ENCODE measurements at places on chromosomes 13 and 19.

DNA sequence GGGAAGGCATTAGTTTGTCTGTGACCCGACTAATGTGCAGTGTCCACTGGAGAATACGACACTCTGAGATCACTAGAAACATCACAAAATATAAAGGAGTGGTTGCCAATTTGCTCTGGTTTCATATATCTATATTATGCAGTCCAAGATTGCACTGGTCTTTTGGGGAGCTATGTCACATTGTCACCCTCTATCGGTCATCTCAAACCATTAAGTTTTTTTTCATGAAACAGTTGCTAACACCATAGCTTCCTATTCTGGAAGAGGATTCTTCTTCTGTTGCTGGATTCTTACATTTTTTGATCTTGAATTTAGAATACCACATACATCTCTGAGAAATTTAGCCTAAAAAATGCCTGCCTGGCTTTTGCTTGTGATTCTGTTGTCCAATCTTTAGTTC is 168.6 kb downstream of the LACC1 start:
- DNase-seq = no peak

DNA sequence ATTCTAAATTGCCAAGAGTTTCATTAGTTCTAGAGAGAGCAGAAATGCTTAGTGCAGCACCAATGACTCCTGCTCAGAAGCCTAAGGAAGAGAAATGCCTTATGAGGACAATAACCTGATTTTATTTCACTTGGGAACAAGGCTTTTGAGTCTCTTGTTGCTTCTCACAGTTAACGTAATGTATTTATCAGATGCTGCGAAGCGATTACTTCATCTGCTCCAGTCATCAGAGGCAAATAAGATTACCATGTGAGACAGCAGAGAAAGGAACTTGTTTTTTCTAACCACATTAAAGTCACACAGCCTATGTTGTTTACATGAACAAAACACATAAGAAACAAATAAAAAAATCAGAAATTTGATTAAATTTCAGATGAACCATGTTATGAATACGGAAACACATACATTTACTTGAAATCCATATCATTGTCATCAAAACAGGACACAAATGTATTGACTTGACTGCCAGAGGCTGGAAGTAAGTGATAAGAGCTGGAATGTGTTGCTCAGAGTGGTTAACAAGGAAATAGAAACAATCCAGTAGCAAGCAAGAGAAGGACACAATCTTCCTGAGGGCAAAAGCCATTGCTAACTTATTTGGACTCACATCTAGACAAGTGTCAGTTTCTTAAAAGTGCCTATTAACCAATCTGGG is 147.3 kb downstream of the LHFPL6 start:
- DNase-seq = no peak

- DNase-seq = no peak
Measured at GRCh38 chr13:43387880-43388279, 364.5 kb downstream of the DNAJC15 start.

- no peak for DNase-seq
Measured at GRCh38 chr13:61508936-61509335, 93.3 kb upstream of the PCDH20 start.

DNA sequence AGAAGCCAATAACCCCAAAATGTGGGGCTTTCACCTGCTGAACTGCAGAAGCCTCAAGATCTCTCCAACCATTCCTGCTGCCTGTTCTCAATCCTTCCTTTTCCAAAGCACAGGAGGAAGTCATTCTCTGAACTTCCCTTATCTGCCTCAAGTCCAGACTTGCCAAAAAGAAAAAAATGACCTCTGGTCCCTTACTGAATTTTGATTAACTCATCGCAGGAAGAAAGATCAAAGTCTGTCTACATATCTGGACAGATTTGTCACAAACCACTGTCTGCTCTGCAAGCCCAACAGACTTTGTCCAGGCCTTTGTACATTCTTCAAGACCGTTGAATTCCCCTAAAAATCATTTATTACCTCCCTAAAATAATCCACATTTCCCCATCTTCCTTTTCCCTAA is 126.5 kb upstream of the NBEA start:
- DNase-seq = peak; percentile 4

DNA sequence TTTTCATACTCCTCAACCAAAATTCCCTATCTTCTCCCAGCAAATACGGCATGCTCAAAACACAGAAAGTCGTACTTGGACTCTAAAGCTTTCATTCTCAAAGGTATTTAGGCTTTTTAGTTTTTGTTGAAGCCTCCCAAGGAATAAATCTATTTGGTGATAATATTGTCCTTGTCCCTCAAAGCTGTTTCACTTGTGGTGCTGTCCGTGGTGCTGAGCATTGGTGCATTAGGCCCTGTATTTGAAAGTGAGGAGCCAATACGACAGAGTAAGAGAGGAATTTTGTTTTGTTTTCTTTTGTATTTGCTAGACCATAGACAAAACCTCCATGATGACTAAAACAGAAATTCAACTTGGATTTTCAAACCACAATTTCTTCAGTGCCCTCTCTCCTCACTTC is 3.2 kb upstream of the LGALS13 start:
- peak; percentile 29 for DNase-seq

DNA sequence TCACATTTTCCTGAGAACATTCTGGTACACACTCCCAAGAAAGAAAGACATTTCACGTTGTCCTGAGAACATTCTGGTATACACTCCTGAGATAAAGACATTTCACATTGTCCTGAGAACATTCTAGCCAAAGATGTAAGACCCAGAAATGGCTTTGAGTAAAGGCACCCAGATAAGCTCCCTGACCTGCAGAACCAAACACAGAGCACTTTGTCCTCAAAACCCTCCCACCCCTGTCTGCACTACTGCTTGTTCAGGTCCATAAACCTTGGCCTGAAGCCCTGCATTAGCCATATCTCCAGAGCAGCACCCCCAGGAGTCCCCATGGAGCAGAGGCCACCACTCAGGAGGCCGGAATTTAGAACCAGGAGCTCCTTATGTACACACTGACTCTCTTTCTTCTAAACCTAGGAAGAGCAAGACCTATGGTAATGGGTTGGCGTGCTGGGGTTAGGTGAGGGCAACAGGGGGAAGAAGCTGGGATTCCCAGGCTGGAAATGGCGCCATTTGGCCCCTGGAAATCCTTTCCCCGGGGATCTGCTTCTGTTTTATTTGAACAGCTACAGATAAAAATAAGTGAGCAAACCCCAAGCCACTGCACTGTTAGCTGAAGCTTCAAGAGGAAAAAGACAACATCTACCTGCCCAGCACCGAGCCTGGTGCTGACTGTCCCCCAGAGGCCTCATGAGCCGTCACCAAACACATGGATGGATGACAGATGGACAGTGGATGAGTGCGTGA is 13.7 kb downstream of the GAS6 start:
- DNase-seq = no peak

DNA sequence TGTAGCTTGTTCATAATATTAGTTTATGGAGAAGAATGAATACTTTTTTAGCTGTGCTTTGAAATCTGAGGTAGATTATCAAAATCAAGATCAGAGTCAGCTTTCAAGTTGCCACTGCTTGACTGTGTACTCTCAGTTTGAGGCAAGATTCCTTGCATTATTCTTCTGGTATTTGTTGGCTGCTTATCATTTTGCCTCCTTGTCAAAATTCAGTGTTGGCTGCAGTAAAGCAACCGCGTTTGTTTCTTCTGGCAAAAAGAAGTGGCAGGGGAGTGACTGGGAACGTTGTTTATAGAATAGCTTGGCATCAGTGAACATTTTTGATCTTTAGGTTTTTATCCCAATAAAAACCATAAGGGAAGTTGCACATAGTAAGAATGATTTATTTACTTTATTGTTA is 419.3 kb upstream of the GPC6 start:
- DNase-seq = peak; percentile 39

DNA sequence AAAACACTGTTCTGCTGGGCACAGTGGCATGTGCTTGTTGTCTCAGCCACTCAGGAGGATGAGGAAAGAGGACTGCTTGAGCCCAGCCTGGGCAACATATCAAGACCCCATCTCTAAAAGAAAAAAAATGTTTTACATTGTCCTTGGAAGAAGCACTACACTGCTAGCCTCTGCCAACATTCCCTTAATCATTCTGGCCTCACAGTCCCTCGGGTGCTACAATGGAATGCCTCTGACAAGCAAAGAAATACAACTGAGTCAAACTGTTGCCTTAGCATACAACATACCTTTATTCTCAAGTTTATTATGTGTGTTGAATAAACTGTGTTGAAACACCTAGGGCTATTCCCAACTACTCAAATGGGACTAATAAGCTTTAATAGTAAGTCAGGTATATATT is 56.1 kb downstream of the PSPC1 start:
- peak; percentile 38 for DNase-seq

DNA sequence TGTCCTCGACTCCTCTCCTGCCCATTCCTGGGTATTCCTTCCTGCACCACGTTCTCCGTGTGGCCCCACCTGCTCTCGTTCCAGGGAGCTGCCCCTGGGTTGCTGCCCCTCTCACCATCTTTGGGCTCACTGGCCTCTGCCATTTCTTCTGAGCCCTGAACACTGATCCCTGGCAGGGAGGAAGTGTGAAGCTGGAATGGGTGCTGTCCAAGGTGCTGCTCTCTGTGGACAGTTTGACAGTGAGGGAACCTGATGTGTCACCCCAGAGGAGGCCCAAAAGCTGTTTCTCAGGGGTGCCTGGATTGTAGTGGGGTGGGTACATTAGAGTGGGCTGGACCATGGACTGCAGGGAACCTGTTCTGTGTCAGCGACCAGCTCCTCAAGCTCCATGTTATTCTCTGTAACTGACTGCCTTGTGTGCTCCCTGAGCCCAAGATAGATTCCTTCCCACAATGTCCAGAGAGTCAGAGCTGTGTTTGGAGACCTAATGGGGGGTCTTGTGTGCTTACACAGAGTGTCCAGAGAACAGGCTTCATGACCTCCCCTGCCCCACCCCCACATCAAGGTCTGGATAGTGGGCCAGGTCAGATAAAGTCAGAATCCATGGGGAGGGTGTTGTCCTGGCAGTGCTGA is 7.2 kb upstream of the CEACAM8 start:
- DNase-seq = peak; percentile 16

- DNase-seq = peak; percentile 23
Measured at GRCh38 chr13:51644654-51645053, 60.4 kb downstream of the WDFY2 start.

- DNase-seq = no peak
Measured at GRCh38 chr19:14081797-14082674, 3.5 kb downstream of the C19orf67 start.

- peak; percentile 41 for DNase-seq
Measured at GRCh38 chr13:98103942-98104880, 38.7 kb upstream of the FARP1 start.

DNA sequence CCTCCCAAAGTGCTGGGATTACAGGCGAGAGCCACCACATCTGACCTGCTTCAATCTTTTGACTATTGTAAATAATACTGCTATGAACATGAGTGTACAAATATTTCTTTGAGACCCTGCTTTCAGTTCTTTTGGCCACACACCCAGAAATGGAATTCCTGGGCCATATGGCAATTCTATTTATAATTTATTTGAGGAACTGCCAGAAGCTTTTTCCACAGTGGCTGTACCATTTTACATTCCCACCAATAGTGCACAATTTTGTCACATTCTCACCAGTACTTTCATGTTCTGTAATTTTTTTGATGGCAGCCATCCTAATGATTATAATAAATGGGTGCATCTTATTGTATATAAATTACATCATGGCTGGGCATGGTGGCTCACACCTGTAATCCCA is 13.7 kb upstream of the FCER2 start:
- no peak for DNase-seq

- no peak for DNase-seq
Measured at GRCh38 chr19:32708457-32708856, 11.1 kb upstream of the TDRD12 start.

GRCh38 chr13:108948251-108948671 is 318.9 kb downstream of the MYO16 start:
- no peak for DNase-seq

DNA sequence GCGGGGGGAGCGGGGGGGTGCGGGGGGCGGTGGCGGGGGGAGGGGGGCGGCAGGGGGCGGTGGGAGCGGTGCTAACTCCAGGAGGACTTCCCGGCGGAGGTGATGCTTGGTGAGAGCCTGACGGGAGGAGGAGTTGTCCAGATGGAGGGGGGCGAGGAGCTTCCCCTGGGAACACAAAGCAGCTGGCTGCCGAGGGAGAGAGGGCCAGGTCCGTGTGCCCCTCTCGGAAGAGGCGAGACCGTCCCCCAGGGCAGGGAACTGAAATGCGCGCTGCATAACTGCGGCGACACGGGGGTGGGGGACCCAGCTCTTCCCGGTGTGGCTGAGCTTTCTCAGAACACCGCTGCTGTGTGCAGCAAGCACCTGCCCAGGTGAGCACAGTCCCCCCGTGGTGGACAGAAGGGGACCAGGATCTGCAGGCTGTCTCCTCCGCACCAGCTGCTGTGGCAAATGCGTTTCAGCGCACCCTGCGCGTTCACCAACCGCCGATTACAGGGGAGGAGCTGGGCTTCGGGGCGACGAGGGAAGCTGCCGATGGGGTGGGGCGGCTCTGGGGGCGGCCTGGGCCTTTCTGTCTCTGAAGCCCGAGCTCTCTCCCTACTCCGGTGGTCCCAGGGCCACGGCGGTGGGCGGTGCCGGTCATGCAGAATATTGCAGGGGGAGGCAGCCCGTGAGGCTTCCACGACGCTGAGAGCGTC is 54.7 kb upstream of the F7 start:
- DNase-seq = no peak

DNA sequence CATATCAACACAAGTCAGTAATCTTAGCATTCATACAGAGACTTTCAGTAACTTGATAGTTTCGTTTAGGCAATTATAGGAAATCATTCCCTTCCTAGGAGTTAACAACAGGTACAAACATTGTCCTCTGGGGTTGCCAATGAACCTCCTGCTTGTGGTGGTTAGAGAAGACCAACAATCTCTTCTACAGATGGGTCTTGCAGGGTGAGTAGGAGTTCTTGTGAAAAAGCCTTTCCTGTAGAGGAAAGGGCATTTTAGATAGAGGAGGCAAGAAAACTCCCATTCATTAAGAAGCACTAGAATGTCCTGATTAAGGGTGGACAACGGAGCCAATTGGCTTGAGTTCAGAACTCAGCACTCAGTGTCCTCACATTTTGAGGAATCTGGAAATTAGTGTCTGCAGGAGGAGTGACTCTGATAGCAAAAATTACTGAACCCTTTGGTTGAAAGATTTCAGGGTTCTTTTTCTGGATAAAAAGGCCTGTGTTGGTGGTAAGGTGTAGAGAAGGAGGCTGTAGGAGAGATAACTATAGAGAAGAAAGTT is 4.2 kb downstream of the WDFY2 start:
- no peak for DNase-seq

- DNase-seq = no peak
Measured at GRCh38 chr13:99983499-99984401, 2.2 kb downstream of the ZIC2 start.

DNA sequence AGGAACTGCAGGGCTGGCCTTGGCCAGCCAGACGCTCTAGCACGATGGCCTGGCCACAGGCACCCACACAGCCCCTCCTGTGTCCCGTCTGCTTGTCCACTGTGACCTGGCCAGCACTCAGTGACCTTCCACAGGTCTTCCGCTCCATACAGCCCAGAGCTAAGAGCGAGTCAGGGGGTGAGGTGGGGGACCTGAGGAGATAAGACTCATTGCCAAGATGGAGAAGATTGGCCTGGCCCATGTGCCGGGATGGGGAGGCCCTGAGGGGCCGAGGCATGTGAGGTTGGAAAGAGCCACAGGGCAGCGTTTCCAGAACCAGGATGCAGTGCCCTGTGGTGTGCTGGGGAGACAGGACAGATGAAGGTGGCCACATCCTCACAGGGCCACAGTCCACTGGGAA is 10.2 kb upstream of the SLC7A9 start:
- DNase-seq = no peak

Data from fibroblast of skin of right biceps (primary cell).